Naive thymus-derived CD8-positive, alpha-beta T cell (primary cell): ENCODE measurements at places on chromosomes 6 and 20.

GRCh38 chr6:4420160-4420865 is 284.9 kb upstream of the ECI2 start:
- no peak for DNase-seq

DNA sequence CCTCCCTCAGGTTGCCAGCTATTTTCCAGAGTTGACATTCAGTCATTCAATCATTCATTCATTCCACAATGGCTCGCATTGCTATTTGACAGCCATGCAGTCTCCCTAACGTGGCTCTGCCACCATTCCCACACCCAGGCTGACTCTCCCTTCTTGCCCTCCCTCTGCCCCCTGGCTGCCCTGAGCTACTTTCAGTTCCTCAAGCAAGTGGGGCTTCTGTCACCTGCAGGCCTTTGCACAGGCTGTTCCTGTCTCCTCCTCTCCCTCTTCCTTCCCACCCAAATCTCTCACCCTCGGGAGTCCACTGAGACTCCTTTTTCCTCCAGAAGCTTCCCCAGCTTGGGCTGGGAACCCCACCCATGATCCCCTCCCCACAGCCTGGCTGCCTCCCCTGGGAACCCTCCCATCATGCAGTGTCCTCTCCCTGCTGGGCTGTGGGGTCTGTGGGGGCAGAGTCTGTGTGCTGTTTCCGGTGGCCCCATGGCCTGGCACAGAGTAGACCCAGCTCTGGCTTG is 2.6 kb downstream of the PACSIN1 start:
- DNase-seq = no peak

DNA sequence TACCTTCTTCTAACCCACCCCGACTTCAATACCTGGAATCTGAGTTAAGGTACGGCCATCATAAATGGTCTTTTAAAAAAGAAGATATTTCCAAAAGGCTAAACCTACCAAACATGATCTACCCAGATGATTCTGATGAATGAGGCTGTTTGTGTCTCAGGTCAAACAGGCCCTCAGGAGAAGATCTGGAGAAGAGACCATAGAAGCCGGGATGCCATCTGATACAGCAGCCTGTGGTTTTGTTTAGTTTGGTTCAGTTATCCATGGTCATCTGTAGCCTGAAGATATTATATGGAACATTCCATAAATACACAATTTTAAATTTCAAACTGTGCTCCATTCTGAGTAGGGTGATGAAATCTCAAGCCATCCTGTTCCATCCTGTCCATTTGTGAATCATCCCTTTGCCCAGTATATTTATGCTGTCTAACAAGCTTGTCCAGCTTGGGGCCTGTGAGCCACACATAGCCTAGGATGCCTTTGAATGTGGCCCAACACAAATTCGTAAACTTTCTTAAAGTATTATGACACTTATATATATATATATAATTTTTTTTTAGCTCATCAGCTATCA is 4.0 kb upstream of the CAP2 start:
- DNase-seq = no peak

GRCh38 chr6:8000188-8000596 is 64.0 kb downstream of the BLOC1S5 start:
- DNase-seq = no peak

GRCh38 chr6:1759870-1760269 is 150.2 kb downstream of the FOXC1 start:
- DNase-seq = no peak

DNA sequence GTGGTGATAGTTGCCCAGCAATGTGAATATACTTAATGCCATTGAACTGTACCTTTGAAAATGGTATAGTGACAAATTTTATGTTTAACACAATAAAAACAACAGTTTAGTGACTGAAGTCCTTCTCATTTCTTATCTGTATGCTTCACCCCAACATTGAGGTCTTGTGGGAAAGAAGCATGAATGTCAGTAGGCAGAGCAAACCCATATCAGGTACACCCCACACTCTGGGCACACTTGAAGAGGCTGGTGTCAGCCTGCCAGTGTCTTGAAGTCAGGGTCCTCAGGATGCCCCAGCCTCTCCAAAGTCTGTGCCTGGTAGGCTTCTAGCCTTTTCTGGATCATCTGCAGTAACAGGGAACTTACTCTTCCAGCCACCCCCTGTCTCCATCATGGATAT is 51.2 kb downstream of the CD164 start:
- no peak for DNase-seq

DNA sequence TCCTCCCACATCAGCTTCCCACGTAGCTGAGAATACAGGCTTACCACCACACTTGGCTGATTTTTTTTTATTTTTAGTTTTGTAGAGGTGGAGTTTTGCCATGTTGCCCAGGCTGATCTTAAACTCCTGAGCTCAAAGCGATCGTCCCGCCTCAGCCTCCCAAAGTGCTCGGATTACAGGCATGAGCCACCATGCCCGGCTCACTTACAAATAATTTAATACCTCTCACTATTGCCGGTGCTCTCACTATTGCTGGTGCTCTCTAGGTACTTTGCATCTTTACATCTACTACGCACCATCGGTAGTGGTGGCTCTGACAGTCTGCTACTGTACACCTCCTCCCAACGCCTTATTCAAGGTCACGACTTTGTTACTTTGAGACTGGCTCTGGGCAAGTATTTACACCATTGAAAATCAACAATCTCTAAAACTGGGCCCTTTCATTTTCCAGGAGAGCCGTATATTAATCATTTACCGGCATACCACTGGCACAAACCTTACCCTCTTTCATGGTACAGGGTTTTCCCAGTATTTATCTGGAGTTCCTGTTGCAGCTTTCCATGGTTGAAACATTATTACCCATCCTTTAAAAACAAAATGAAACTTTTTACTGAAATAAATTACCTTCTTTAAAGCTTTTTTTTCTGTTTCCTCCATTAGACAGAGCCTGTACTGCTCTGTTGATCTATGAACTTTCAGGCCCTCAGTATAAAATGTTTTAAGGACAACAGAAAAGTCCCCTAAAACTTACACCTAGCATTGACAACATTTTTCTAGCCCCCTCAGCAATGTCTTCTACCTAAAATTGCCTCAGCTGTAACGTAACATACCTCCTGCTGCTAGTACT is 259.6 kb upstream of the PLCB4 start:
- DNase-seq = no peak

DNA sequence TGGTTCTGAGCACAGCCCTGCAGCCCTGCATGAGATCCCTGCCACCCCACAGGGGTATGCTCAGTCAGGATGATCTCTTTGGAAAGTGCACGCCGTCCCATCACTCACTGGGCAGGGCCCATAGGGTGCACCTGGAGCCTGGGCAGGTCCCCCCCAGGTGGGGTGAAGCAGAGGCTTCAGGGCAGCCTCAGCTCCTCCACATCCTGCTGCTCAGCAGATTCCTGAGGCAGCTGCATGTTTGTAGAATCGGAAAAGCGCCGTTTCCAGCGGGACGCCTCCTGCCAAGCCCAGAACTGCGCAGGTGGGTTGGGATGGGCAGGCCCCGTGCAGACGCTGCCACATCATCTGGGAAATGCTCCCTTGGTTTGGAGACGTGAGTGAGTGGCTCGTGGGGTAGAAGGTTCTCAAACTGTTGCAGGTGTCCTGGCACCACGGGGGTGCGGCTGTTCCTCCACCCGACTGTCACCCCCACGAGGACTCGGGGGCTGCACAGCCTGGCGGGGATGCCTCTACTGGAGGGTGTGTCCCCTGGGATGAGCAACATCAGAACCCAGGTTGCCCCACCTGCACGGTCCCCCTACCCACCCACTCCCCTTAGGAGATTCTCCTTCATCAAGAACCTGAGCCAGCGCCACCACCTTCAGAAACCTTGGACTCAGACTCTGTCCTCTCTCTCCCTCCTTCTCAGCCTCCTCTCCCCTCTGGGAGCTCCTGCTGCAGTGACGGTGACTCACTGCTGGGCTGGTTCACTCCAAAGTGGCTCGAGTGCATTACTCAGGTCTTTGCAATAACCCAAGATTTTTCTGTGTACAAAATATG is 334.1 kb downstream of the TAF4 start:
- DNase-seq = no peak

- no peak for DNase-seq
These were observed 12.9 kb upstream of the EFCAB8 start for GRCh38 chr20:32845786-32846185.

DNA sequence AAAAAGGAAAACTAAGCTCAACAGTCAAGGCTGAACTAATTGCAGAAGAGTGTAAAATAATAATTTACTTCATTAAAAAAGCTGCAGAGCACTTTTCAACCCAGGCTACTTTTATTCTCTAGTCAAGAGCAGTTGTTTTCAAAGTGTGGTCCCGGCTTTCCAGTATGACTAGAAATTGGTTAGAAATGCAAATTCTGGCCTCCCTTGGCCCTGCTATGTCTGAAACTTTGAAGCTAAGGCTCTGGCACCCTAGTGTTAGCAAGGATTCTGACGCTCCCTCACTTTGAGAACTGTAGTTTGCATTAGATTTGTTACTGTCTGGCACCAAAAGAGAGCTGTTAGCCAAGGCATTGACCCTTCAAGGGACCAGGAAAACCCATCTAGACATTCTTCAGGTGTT is 9.5 kb upstream of the NXT1 start:
- no peak for DNase-seq

DNA sequence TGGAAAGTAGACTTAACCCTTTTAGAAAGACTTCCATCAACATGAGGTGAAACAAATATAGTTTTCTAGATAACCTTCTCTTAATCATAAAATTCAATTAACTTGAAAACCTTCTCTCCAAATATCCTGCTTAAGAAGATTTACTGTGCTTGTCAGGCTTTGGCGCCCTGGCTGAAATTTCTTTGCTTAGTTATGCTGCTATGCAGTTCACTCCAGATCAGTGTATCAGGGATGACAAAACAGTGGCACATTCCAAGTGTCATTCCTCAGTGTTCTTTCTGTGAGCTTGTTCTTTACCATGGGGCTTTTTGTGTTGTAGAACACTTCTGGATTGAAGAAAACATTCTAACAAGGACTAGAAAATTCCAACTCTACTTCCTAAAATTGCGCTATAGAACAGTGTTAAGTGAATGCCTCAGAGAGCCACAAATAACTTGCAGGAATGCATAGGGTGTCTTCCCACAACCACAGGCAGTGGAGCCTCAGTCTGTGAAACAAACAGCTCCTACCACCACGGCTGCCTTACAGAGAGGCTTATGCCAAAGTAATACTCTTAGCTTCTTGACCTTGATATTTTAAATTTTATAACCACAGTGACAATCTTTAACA is 443.6 kb downstream of the CDC5L start:
- DNase-seq = no peak

GRCh38 chr20:57882451-57883161 is 172.8 kb upstream of the PMEPA1 start:
- no peak for DNase-seq

DNA sequence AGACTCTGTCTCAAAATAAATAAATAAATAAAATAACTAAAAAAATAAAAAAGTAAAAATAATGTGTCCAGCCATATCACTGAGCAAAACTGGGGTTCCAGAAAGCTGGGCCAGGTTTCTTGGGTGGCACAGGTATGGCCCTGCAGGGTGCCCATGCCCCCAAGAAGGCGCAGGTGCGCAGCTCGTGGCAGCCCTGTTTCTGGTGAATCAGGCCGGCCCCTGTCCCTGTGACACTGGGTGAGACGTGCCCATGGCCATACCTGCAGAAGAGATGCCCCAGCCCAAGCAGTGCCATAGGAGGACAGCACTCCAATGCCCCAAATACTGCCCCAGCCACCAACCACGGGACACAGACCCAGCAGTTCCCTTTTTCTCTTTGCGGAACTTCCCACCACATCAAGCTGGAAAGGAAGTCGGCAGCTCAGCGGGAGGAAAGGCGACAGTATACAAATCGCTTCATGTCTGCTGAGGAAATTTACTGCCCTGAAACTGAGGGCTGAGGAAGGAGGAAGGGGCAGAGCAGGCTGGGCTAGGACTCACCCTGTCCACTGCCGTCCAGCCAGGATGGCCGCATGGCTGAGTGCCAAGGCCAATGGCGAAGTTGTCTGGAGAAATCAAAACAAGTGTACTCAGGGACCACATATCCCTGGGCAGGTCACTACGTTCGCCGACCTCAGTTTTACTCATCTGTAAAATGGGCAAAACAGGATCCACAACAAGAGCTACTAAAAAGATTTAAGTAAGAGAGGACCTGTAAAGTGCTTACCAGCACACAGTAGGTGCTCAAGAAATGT is 55.4 kb downstream of the PREX1 start:
- no peak for DNase-seq

DNA sequence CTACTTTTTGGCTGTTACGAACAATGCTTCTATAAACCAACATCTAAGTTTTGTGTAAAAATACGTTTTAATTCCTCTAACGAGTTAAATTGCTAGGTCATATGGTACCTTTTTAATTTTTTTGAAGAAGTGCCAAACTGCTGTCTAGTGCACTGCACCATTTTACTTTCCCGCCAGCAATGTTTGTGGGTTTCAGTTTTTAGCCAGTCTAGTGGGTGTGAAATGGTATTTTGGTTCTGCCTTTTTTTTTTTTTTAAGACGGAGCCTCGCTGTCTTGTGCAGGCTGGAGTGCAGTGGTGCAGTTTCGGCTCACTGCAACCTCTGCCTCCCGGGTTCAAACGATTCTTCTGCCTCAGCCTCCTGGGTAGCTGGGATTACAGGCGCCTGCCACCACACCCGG is 34.1 kb upstream of the BAG2 start:
- DNase-seq = no peak

- DNase-seq = no peak
These were observed 466.3 kb upstream of the PLCB4 start for GRCh38 chr20:8602389-8603116.

DNA sequence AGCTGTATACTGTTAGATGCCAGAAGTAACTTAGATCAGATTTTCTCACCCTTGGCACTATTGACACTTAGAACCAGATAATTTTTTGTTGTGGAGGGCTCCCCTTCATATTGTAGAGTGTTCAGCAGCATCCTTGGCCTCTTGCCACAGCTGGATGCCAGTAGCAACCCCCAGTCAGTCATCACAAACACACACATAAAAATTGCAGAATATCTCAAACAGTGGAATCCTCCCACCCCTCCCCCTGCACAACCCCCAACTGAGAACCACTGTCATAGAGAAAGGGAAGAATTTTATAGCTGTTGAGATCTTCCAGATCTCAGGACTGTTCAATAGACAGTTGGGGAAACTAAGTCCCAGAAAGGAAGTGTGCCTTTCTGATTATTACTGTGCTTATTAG is 81.2 kb upstream of the VSTM2L start:
- no peak for DNase-seq

DNA sequence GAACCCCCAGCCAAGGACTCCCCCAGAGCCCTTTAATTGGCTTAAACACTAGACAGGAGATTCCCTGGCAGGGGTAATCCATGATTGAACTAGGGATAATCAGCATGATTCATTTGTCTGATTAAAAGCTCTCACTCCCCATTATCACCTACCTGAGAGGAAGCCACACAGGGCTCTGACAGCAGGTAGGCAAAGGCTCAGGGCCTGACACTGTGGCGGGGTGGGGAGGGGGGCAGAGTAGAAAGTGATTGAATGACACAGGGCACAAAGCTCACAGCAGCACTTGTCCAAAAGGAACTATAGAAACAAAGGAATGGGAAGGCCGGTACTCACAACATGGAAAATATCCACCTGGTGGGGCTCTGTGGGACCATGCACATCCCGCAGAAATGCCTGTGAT is 231.6 kb downstream of the MAFB start:
- DNase-seq = no peak
